ENCODE measurements at places on chromosomes 12 and 14.

- no peak for DNase-seq
These were observed 127.1 kb downstream of the GTF2A1 start for GRCh38 chr14:81093651-81094050.

DNA sequence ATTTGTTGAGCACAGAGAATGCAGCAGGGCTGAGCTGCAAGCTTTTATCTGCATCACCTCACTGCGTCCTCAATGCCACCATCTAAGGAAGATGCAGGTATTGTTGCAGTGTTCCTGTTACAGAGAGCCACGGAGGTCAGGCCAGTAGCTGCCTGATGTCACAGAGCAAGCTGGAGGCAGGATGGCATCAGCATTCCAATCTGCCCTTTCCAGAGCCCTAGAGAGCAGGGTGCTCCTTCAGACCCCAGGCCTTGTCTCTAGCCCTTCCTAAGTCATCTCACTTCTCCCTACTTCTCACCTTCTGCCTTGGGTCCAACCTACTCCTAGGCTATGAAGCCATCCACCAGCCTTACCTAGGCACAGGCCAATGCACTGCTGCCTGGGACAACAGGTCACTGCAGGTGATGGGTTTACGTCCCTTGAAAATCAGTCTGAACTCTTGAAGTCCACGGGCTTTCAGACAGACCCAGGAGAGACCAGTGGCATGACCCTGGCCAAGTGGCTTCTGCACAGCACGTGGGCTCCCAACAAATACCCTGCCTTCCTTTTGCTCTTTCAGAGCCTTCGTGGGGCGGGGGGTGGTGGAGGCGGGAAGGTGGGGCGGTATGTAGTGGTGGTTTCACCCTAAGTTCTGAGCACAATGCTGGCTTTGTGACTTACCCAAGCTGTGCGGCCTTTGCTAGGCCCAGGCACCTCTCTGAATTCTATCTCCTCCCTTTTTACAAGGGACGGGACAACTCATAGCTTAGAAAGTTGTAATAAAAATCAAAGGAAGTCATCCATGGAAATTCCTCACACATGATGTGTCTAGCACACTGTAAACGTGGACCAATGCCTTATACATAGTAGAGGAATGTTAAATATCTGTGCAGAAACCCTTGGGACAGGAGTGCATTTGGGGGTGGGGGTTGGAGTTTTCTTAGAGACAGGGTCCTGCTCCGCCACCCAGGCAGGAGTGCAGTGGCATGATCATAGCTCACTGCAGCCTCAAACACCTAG lies 136.0 kb downstream of the KSR2 start:
- DNase-seq: no peak

- peak; percentile 10 for DNase-seq
These were observed 33.3 kb downstream of the MIA2 start for GRCh38 chr14:39266871-39267607.

- DNase-seq: no peak
These were observed 77.3 kb upstream of the TMTC2 start for GRCh38 chr12:82609234-82609914.

- DNase-seq: no peak
These were observed 55.2 kb downstream of the SLC25A21 start for GRCh38 chr14:37116933-37117849.

GRCh38 chr12:104840262-104840661 lies 117.8 kb downstream of the SLC41A2 start:
- DNase-seq: no peak

DNA sequence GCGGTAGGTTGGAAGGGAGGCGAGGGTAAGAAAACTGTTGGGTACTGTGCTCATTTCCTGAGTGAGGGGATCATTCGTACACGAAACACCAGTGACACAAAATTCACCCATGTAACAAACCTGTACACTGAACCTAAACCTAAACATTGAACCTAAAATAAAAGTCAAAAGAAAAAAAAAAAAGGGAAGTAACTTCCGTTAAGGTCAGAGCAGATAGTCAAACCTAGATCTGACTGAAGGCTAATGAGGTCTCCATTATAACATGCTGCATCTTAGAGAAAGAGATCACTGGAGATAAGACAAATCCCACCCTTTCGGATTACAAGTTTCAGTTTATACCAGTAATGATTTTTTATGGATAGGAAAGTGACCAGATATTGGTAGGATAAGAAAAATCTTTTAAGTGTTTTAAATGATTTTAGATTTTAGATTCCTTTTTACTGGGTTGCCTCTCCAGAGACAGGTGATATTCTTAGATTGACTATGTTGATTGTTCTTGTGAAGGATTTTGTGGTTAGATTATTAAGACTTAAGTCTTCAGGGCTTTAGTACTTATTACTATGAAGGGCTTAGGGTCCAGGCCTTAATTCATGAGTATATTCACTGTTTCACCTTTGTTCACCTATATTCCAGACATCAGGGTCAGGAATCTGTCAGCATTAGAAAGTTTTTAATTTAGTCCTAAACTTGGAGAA lies 11.2 kb upstream of the NCKAP1L start:
- no peak for DNase-seq

DNA sequence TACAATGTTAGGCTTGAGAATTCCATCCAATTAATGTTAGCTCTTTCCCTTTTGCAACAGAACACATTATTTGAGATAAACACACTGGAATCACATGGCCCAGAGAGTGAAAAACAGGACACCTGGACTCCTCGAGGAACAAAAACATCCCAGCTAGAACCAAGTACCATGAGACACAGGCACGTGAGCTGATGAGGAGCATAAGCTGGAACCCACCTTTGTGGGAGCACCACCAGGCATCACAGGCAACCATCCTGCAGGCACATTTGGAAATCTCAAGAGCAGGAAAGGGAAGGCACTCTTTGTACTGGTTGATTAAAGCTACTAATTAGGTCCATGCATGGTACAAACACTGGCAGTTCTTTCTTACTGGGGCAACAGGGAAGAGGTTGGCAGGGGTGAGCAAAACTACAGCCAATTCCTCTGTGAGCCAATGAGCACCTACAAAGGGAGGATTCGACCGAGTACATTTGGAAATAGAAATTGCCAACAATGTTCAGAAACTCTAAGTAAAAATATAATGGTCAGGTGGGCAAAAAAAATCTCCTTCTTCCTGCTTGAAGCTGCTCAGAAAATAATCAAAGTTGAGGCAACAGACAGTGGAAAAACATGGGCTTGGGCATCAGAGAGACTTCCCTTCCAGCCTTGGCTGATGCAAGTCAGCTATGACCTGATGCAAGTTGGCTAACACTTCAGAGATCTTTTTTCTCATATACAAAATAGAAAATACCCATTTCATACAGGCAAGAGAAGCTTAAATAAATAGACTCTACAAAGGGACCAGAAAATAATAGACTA lies 216.7 kb downstream of the NUAK1 start:
- DNase-seq: no peak

DNA sequence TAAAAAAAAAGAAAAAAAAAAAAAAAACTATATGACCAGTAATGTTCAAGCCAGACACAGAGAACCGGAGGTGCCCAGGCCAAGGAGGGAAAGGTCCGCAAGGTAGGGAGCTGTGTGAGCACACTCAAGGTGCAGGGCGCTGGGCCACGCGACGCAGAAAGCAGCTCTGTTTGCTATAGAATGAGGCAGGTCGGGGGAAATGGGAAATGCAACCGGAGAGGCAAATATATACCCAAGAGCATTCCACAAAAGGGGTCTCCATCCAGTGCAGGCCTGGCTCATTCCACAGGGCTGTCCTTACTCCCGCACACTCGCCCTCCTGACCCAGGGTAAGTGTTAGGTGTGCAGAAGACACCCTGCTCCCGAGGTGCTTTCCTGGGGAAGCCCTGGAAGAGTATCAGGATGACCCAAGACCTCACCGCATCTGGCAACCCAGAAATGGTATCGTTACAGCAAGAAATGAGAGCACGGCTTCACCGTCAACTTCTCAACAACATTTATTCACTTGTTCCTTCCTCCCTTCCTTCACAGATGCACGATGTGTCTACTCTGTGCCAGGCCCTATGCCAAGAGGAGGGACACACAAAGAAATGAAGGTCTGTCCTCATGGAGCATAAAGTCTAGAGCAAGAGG lies 86.4 kb downstream of the BCL11B start:
- no peak for DNase-seq

- DNase-seq: no peak
These were observed 511.0 kb downstream of the TMEM121 start for GRCh38 chr14:106037380-106037779.

- DNase-seq: no peak
These were observed 87.9 kb downstream of the GAS2L3 start for GRCh38 chr12:100661300-100661951.

DNA sequence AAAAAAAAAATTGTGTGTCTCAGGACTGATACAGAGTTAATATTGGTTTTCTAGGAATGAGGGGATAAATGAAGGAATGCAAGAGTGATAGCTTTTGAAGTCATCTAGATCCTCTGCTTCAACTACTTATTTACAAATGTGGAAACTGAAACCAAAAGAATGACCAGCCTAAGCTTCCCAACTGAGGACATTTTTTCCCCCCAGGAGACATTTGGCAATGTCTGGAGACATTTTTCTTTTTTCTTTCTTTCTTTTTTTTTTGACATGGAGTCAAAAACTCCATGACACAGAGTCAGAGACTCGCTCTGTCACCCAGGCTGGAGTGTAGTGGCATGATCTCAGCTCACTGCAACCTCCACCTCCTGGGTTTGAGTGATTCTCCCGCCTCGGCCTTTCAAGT lies 15.3 kb downstream of the DLK1 start:
- no peak for DNase-seq

Measured in SIG-M5 (cell line).